ENCODE measurements at places on chromosomes 12 and 14.

DNA sequence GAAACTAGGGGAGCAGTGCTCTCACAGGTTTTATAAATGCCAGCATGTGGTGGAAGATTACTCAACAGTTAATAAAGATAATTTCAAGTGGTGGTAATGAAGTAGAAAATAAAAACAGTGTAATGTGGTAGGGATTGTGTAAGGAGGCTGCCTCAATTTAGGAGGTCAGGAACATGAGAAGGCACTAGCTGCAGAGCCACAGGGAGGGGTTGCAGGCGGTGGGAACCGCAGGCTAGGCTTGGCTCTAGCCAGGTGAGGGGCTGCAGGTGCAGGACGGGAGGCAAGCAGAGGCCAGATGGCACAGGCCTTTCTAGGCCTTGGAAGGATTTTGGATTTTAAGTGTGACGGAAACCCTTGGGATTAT, 768 bp downstream of the METTL25 start:
- DNase-seq = peak; percentile 20

GRCh38 chr14:73272393-73272792, 35.1 kb downstream of the PAPLN start:
- DNase-seq = no peak

DNA sequence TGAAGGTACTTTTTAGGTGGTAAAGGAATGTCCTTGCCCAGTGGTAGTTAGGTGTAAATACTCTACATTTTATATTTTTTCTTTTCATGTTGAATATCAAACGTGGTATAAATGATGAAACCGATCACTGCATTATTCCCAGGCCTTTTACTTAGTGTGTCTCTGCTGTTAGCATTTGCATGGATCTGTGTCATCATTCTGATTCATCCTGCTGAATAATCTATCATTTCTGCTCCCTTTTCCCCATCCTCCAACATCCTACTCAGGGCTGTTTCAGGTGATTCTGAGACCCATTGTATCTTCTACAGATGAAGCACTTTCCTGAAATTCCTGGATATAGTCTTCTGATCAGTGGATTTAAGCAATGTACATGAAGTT, 61.0 kb upstream of the PTHLH start:
- DNase-seq = no peak

DNA sequence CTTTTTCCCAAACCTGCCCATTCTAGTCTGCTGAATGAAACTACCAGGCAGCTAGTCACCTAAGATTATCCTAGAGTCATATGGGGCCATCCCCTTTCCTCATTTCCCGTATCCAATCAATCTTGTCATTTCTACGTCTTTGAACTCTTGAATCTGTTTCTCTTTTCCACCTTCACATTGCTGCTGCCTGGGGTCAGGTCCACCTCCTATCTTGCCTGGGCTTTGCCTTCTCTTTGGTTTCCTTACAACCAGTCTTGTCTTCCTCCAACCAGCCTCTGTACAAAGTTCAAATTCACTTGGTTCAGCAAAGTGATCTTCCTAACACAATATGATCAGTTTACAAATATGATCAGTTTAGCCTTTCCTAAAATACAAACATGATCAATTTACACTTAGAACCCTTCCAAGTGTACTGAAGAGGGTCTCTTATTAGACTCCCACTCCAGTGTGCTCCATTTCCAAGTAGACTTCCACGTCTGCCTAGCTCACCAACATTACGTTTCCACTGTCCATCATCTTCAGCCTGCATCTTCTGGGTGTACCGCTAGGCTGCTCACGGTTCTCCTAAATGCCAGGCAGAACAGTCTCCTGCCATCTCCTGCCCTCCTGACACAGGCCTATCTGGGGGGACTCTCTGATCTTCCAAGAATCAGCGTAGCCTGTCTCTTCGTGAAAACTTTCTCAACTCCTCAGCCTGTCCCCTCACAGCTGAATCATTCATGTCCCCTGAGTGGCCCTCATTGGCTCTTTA, 4.1 kb upstream of the ACVR1B start:
- DNase-seq = no peak

GRCh38 chr12:71846322-71846940, 6.9 kb downstream of the TBC1D15 start:
- no peak for DNase-seq

DNA sequence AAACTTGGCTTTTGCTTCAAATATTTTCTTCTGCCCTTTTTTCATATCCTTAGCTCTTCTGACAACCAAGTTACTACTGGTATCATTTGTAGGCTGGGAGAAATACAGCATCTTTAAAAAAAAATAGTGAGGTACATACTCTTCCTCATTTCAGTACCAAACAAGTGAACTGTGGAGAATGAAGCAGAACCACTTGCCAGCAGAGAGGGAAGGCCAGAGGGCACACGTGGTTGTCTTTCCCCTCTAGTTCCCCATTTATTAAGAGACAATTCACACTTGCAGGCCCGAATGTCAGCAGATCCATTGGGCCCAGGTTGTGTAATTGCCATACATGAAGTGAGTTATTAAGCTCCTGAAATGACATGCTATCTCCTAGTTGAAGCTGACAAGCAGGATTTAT, 3.2 kb downstream of the SUSD6 start:
- peak; percentile 40 for DNase-seq

DNA sequence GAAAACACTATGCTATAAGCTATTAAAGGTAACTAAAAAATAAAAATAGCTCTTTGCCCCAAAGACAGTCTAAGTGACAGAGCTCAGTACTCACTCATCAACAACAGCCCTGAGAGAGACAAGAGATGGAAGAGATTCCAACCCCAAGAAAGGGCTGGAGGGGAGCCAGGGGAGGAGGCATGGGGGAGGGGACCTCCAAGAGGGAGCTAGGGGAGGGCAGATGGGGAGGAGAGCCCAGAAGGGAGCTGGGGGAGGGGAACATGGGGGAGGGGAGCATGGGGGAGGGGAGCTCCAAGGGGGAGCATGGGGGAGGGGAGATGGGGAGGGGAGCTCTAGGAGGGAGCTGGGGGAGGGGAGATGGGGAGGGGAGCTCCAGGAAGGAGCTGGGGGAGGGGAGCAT, 7.7 kb downstream of the SSH1 start:
- DNase-seq = no peak

DNA sequence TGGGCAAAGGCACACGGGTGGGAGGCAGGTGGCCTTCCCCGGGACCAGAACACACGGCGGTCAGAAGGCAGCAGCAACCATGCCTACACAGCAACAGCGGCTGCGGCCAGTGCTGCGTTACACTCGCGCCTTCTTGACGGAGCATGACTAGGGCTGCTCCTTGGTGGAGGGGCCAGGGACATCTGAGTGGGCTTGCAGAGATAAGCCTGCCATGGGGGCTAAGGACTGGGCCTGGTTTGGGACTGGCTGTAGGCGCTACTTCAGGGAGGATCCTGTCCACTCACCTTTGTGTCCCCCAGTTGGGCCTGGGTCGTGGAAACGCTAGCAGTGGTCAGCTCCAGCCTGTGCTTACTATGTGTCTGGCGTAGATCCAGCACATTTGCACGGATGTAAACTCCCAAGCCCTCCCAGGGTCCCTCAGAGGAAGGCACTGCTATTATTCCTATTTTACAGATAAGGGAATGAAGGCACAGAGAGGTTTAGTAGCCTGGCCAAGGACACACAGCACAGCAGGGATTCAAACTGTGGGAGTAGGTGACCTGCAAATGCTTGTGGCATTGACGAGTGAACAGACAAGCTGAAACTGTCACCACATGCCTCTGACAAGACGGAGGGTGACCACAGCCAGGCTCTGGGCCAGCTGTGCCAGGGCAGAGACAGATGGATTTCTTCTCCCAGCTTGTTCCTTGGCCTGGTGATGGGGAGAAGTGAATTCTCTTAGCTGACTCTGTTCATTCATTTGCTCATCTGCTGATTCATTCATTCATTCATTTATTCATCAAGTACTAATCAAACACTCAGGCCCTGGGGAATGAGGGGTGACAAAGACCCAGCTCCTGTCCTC, 31.9 kb upstream of the DLK1 start:
- no peak for DNase-seq

- no peak for DNase-seq
Observed at GRCh38 chr14:20428802-20429201, 7.2 kb downstream of the KLHL33 start.

- DNase-seq = no peak
Observed at GRCh38 chr12:126668538-126668937, 1598.4 kb upstream of the TMEM132C start.

GRCh38 chr12:31586728-31587127, 4.2 kb downstream of the DENND5B start:
- DNase-seq = no peak

DNA sequence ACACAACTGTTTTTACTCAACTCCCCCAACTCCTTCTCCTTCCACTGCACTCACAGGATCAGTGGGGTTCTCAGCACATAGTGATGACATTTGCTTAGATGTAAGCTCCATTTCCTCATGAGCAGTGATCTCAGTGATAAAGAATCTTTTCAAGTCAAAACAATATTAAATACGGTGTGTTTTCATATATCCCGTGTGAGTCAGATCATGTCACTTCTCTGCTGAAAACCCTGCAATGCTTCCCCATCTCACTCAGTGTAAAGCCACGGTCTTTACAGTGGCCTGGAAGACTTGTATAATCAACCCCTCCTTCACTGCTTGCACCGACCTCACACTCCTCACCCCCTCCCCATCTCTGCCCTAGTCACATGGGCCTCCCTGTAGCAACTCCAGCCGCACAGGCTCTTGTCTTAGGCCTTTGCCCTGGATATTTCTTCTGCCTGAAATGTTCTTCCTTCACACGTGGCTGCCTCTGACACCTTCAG, 149.7 kb upstream of the ARHGAP5 start:
- no peak for DNase-seq

- no peak for DNase-seq
Observed at GRCh38 chr14:92944976-92945375, 22.0 kb downstream of the CHGA start.

GRCh38 chr12:2925322-2925995, 33.7 kb upstream of the TEAD4 start:
- no peak for DNase-seq

DNA sequence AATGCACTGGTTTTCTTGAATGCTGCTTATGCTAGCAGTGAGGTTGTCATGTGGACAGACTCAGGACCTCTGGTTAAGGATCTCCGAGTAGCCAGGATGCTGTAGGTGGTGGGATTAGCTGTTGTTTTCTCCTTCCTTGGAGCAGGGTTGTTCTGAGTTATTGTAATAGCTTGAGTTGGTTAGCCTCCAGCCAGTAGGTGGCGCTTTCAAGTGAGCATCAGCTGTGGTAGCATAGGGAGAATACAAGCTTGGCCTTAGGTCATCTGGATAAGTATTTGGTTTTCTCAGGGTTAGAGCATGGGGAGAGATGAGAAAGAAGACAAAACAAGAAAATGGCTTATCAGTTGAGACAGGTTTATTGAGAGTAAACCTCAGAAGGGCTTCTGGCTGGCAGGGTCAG, 299.7 kb upstream of the FBXO33 start:
- no peak for DNase-seq

- no peak for DNase-seq
Observed at GRCh38 chr12:95322326-95322725, 104.7 kb downstream of the VEZT start.

GRCh38 chr12:57902478-57902969, 38.8 kb upstream of the ATP23 start:
- DNase-seq = no peak

DNA sequence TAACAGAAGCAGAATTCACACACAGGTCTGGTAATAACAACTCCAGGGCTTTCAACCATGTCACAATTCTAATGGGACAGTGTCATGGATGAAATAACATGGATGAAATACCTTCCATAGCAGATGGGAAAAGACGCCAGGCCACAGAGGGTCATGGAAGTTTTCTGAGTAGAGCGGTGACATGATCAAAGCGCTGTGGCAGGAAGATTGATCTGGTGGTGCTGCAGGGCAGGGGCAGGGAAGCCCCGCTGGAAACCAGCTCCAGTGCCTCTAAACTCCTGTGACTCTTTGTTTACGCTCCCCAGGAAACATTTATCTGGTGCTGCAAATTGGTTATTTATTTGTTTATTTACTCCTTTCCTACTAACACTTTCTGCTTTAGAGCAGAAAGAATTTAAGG, 108.3 kb upstream of the HMGA2 start:
- no peak for DNase-seq

GRCh38 chr12:47954058-47954457, 9.3 kb upstream of the TMEM106C start:
- DNase-seq = no peak

GRCh38 chr12:95216711-95217376, 423 bp downstream of the FGD6 start:
- DNase-seq = no peak

GRCh38 chr14:54300881-54301280, 95.9 kb upstream of the CDKN3 start:
- DNase-seq = no peak

- no peak for DNase-seq
Observed at GRCh38 chr12:6790496-6791150, 1.3 kb downstream of the CD4 start.

DNA sequence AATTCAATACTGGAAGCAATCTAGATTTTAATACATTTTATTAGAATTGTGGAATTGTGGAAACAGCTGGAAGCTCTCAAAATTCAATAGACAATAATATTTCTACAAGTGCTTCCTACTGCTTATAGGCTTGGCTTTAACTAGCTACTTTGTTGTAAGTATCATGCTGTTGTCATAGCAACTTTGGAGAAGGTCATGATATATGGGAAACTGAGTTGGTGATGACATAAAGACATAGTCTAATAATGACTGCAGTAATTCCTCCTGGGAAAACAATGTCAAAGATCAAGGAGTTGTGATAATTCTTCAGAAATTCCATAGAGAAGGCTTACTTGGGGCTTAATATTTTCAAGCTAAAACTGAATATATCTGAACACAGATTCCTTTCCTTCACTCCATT, 266.6 kb downstream of the KIF21A start:
- DNase-seq = no peak

GRCh38 chr12:89179983-89180382, 172.3 kb downstream of the DUSP6 start:
- DNase-seq = no peak

DNA sequence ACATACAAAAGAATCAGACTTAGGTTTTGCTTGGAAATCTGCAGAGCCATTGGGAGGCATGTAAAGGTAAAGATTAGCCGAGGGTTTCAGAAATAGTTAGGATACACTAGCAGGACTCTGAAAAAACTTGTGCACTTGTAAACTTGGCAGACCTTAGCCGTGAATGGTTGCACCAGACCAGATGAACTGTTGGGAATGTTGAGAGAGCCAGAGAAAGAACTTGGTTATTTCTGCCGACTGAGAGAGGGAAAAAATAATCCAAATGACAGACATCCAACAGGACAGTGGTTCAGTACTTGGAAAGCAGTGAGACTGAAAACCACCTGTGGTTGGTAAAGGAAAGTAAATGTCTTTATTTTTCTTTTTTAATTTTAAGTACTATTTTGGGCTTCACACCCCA, 222.5 kb upstream of the DDHD1 start:
- no peak for DNase-seq

DNA sequence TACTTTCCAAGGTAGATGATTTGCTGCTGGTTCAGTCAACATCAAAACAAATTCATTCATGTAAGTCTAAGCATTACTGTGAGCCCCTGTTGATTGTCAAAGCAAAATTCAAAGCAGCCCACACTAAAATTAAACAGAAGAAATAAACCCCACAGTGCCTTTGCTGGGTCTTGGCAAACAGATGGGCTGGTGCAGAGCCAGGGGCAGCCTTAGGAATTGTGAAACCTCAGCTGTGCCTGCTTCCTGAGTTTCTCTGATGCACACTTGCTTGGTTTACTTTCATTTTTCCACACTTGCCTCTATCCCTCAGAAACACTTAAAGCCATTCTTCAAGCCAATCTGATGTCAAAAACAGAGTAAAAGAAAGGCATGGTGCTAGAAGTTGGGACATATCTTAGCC, 6.6 kb upstream of the PLEKHG7 start:
- DNase-seq = no peak

GRCh38 chr12:110020956-110021355, 21.7 kb downstream of the ANKRD13A start:
- DNase-seq = no peak

Data from head of caudate nucleus (tissue), 42 donors.